Retinal pigment epithelial cell (primary cell): ENCODE measurements at places on chromosomes 13 and 19.

GRCh38 chr13:30895773-30896172 lies 10.3 kb upstream of the MEDAG start:
- DNase-seq, result peak; percentile 77

- DNase-seq, result no peak
Measured at GRCh38 chr13:33245505-33246158, 39.9 kb downstream of the STARD13 start.

- DNase-seq, result no peak
Measured at GRCh38 chr13:107642831-107643230, 572.5 kb downstream of the LIG4 start.

GRCh38 chr13:27419328-27419727 lies 5.1 kb upstream of the GTF3A start:
- no peak for DNase-seq

- no peak for DNase-seq
Measured at GRCh38 chr13:112777637-112778406, 88.0 kb downstream of the ATP11A start.

GRCh38 chr19:18122860-18123795 lies 25.6 kb downstream of the MAST3 start:
- DNase-seq, result no peak

DNA sequence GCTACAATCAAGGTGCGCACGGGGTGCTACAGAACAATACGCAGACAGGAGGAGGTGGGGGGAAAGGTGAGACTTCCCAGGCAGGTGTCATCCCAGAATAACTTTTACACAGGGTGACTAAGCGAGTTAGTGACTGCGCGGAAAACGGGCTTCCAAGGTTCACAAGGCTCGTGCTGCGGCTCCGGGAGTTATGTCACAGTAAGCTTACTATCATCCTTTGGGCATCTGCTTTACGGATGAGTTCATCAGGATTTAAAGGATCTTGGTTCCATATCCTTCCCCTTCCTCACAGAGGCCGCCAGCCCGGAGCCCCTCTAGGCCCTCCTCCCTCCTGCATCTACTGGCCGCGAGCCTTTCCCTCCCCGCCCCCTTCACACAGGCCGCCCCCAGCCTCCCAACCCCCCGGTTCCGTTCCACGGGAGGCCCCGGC lies 474 bp upstream of the IFT88 start:
- DNase-seq, result peak; percentile 21

- no peak for DNase-seq
Measured at GRCh38 chr19:22625266-22626035, 8.7 kb upstream of the ZNF492 start.

GRCh38 chr13:91537376-91537775 lies 139.0 kb downstream of the GPC5 start:
- DNase-seq, result no peak

DNA sequence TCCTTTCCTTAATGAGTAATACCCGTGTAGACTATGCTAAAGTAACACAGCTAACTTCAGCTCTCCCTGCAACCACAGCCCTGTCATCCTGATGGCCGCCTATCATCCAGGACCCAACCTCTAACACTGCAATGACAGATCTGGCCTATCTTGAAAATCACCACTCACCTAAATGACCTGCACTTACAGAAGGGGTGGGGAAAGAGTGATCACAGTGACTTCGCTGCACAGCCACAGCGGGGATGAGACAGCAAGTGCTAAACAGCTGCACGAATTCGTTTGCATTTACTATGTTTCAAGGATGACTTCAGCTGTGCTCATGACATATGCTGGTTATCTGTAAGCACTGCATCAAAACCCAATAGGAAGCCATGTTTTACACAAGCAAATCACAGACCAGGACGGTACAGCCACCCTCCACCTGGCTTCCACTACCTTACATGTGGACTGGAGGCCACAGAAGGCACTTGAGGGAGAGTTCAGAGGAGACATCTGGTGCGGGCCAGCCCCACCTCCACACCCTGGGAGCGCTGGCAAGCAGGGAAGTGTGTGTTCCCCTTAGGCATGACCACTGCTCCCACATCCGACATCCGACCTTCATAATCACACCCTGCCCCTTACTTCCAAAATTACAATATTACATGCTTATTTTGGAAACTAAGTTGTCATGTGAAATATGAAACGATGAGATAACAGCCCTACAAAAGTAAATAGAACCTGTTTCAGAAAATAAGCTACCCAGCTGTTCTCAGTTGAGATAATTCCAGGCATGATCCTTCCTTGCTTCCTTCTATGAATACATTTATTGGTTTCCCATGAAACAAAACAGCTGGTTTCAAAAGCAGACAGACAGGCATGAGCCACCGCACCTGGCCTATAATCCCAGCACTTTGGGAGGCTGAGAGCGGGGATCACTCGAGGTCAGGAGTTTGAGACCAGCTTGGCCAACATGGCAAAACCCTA lies 95.7 kb downstream of the STK24 start:
- DNase-seq, result no peak

DNA sequence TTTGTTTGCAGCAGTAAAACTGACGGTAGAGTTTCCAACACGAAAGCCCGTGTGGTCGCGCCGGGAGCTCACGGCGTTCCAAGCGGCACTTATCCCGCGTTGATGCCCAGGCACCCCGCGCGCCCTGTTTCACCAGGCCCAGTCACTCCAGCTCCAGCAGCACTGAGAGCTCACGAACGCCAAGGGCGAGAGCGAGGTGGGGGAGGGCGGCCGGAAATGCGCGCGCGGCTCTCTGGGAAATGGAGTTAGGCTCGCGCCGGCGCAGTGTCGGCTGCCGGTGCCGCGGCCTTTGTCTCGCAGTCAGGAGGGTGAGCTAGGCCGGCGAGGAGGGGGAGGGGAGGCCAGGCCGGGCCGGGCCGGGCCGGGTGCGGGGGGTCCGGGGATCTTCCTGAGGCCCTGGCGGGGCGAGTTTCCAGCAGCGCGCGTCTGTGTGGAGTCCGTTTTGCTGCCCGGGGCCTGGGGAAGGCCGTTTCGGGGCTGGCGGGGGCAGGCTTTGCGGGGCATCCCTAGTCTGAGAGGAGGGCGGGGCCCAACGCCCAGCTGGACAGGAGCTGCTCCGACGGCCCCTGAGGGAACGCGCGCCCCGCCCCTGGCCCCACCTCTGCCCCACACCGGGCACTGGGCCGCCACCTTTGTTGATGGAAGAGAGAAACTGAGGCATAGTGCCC lies at the start of gene ZNF135:
Gene ZNF135, plus strand, starts transcription at position 280 of the 668 bp plus-strand sequence. CDS start 721 bp downstream, outside the sequence.
- DNase-seq, result peak; percentile 43

DNA sequence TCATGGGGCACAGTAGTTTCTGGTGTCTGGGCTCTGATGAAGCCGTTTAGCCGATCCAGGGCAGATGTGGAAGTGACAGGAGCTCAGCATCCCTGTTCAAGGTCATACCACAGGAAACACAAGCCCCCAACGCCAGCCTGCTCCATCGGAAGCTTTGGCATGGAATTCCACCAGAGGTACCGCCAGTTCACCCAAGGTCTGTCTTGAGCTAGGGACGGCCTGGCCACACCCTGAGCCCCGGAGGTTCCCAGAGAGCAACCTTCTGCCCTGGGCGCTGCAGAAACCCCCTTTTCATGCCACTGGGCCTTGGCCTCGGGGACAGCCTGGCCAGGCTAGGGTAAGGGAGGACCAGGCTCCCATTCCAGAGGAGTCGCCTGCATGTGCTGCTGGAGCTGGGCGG lies 39.4 kb upstream of the TPM4 start:
- no peak for DNase-seq

GRCh38 chr19:39150807-39151600 lies 25.4 kb downstream of the PAK4 start:
- no peak for DNase-seq
